ENCODE measurements at places on chromosomes 16 and 17. TPM values are rescaled to one million over a fixed set of nuclear protein-coding genes. Genes with fewer than 3 reads are reported as not detected.

- DNase-seq, result no peak
Measured at GRCh38 chr17:79630126-79630525, 19.3 kb upstream of the RBFOX3 start.

GRCh38 chr16:30009085-30009862 lies 1.6 kb downstream of the DOC2A start:
- no peak for DNase-seq

Gene FBXO39
- 0.31 TPM for polyA plus RNA-seq

GRCh38 chr17:28540231-28540630 lies 12.2 kb downstream of the UNC119 start:
- DNase-seq, result no peak

DNA sequence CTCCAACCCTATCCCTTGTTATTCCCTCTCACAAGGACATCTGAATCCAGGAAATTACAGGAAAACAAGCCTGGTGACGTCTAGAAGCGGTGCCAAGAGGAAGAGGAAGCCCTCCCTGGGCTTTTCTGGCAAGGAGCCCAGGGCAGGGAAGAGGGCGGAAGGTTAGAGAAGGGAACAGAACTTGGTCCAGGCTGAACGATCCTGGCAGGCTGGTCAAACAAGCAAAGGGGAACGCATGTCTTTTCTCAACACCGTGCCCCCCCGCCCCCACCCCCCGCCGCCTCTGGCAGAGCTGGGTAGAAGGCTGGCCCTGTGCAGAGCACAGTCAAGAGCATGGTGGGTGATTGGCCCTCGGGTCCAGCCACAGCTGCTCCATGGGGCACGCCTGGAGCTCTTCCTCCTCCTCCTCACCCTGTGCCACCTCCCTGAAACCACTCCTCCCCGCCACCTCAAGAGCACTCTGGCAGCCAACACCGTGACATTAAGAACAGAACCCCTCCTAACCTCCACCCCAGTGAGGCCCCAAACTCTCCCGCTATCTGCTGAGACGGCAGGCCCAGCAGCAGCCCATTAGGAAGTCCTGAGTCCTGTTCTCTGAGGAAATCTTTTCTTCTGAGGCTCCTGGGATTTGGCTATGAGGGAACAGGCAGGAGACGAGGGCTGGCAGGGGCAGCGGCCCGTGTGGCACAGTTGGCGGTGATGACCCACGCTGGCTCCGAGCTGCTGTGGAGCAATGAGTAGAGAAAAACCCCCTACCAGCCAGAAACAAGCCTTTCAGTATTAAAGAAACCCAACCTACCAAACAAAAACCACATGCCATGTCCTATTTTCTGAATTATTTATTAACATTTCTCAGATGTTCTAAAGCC lies 7.3 kb downstream of the C16orf86 start:
- DNase-seq, result no peak

DNA sequence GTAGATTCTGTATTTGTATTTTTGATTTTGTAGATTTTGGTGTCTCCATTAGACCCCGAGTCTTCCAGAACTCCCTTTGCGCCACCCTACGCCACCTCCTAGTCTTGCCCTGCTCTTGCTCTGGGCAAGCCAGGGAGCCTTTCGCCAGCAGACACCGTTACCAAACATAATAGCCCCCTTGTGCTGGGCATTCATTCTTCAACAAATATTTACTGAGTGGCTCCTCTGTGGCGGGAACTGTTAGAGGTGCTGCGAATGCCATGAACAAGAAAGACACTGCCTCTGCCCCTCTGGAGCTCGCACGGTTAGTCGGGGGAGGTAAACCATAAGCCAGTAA lies 841 bp upstream of the GPT2 start:
- no peak for DNase-seq

Gene BFAR
- 72.3 TPM for polyA plus RNA-seq

Gene CCDC154
- polyA plus RNA-seq, result 1.5 TPM

All from right renal cortex interstitium (tissue), 3 donors.